GM12891 (cell line): ENCODE measurements at places on chromosomes 12 and 14.

GRCh38 chr14:71730471-71730870 is 201.8 kb upstream of the RGS6 start:
- DNase-seq = no peak

GRCh38 chr12:31929027-31929526 is 30.1 kb upstream of the RESF1 start:
- DNase-seq = no peak

DNA sequence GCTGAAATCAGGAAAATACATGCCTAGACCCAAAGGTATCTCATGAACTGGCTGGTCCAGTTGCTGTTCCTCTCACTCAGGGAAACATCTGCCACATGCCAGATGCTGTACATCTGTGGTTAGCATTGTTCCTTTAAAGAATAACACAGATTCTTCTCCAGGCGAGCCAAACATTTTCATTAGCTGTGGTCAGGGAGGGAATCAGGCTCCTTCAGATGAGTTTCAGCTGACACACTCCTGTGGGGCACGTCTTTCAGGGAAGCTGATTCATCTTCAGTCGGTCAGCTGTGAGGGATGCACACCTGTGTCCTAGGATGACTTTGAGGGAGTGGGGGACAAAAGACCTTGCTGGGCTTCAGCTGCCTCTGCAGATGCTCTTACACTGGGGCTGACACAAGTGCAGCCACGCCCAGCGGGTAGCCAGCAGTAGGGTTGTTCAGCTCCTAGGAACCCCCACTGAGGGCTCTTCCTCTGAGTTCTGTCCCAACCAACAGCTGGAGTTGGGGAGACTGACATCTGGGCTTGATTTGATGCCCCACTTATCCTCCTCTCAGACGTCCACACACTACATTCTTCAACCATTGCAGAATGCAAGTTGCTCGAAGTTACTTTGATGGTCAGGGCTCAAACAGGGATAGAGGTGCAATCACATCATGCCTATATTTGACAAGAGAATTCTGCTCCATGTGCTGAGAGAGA is 155.0 kb downstream of the NUAK1 start:
- no peak for DNase-seq

DNA sequence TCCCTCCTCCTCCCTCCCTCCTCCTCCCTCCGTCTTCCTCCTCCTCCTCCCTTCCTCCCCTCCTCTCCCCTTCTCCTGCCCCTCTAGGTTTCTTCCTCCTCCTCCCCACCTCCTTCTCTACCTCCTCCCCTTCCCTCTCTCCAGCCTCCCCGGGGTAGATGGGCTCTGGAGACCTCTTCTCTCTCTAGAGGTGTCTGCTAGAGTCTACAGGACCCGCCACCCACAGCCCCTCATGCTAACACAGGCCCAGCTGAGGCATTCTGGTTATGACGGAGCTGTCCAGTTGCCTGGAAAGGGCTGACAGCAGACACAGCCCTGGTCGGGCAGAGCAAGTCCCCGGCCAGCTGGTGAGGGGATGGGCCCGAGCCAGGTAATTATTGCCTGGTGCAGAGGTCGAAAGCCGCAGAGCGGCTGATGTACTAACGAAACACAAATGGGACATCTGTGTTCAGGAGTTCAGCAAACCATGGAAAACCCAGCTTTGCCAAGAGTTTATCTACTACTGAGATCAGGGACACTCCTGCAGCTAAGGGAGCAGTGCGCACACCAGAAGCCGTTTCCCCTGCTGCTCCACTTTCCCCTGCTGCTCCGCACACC is 96.2 kb downstream of the PAPOLA start:
- no peak for DNase-seq

DNA sequence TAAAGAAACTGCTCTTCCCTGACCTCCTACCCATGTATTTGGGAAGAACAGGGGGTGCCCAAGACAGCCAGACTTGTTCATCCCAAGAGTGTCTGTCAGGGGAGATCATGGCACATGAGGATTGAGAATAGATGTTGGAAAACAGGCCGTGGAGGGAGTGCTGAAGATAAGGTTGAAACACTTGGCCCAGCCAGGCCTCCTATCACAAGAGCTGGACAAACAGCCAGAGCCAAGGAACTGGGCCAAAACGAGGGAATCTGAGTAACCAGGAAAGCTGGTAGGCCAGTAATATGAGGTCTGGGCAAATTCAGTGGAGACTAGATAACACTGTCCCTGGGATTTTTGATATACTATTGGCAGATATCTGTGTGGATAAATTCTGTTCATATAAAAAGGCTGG is 161.7 kb downstream of the TMX1 start:
- DNase-seq = no peak

DNA sequence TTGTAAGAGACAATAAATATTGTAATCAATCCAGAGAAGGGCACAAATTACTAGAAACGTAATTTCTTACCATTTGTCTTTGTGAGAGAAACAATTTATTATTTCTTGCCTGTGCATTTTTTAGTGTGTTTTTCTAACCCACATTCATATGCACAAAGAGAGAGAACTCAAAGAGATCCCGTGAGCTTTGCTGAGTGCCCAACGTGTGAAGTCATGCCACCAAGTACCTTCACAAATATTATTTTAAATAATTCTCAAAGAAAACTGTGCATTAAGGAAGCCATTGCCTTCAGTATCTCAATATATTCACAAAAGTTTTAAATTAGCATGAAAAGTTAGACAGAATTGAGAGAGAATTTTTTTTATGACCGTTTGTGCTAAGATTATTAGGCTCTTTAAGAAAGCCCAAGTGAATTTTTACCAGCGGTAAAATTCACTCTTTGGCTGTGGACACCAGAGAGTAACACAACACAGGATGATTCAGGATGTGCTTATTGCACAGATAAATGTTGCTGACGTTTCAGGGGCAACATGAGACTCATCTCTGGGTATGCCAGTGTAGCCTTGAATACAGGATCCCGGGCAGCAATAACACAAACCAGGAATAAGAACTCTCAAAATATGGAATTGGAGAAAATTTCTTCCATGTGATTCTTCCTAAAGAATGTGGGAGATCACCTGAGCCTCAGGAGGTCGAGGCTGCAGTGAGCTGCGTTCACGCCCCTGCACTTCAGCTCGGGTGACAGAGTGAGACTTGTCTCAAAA is 2.9 kb downstream of the ARHGDIB start:
- no peak for DNase-seq

GRCh38 chr14:36295642-36296627 is 24.5 kb downstream of the MBIP start:
- DNase-seq = no peak

DNA sequence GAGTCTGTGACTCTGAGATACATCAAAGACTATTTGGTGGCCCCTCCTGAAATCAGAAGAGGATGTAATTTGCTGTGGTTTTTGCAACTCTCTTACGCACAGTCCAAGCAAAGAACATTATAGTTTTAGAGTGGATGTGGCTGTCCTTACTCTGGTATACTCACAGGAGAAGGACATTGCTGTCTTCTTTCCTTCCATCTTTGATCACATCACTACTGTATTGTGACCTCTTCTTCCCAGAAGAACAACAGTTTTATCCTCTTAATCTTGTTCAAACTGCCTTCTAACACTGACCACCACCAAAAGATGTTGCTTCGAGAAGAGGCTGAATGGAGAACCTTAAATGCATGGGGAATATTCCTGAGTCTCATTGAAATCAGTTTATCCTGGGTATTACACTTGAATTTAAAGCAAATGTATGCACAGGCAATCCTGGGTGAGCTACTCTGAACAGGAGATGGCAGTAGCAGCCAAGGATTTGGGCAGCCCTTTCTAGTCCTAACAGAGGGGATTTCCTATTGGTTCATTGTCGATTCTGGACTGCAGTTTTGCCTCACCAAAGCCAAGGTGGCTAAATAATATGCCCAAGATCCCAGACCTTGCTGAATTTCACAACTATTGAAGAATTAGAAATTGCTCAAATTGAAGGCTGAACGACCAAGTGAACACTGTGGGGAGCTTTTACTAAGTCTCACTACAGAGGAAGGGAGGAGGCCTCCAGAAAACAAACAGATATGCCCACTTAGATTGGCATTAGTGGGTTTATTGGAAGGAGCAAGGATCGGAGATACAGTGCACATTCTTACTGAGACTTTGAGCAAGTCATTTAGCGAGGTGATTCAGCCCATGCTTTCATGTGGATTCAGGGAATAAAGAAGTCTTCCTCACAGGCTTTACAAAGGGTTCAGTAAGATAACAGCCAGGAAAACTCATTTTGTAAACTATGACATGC is 282.8 kb downstream of the PAWR start:
- DNase-seq = no peak

- no peak for DNase-seq
These were observed 20.9 kb downstream of the PDE6H start for GRCh38 chr12:14993537-14994266.

DNA sequence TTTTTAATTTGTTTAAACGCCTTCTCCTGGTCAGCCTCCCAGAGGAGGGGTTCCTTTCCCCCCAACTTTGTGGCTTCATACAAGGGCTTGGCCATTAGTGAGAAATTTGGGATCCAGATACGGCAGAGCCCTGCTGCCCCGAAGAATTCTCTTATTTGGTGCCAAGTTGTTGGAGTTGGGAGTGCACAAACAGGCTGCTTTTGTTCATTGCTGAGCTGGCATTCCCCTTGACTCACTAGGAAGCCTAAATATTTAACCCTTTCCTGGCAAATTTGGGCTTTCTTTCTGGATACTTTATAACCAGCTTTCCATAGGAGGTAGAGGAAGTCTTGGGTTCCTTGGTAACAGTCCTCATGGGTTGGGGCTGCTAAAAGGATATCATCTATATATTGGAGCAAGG is 10.3 kb upstream of the ADAM21 start:
- no peak for DNase-seq

DNA sequence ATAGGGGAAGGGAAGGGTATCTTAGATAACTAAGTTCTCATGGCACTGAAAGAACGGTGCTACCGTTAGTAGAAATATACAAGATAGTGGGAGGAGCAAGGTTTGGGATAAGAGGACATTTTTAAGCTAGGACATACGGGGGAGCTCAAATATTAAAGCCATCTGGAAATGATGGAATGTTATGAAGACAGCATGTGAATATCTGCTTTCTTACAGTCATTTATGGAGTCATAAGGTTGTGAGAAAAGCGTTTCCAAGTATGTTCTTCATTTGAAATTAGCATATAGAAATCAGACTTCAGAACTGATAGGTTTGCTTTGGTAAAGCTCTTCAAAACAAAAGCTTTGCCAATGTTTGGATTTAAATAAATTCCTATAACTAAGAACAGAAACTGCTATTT is 62.3 kb downstream of the OTOGL start:
- no peak for DNase-seq

DNA sequence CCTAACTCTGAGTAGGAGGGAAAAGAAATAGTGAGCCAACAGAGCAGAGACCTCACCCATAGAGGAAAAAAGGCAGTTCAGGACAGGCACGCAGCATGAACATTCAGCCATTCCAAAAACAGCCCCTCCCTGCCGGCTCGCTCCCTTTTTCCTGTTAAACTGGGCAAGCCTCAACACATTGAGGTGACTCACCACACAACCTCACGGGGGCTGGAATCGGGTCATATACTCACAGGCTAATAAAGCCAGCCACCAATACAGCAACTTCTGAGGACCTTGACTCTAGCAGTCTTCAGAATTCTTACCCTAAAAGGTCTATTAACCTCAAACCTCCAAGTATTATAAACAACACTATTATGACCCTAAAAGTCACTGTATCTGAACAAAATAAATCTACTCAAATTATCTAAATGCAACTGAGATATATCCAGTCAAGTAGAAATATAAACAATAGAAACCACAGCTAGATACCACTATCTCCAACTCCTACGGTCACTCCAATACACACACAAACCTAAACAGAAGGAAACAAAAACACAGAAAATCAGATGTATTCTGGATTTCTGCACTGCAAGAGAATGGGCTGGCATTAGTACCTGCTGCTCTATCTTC is 6.3 kb downstream of the YBX3 start:
- DNase-seq = no peak

DNA sequence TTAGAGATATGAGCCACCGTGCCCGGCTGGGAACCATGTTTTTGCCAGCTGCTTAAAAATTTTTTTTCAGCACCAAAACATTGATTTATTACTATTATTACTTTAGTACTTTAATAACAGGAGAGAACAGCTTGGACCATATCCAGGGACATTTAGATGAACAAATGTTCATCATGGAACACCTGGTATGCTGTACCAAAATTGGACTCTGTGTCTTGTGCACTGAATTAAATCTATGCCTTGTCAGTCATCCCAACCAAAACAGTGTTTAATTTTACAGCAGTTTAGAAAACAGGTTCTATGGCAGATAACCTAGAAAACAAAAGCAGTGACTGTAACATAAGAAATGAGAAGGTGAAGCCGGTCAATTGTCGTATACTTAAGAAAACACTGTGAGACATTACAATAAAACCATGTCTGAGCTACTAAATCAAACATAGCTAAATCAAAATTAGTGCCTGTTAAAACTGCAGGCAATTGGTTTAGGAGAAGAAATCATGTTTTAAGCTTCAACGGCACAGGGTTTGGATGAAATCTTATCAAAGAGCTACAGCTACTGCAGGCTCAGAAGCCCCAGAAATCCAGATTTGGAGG is 58.2 kb upstream of the PYGL start:
- no peak for DNase-seq

DNA sequence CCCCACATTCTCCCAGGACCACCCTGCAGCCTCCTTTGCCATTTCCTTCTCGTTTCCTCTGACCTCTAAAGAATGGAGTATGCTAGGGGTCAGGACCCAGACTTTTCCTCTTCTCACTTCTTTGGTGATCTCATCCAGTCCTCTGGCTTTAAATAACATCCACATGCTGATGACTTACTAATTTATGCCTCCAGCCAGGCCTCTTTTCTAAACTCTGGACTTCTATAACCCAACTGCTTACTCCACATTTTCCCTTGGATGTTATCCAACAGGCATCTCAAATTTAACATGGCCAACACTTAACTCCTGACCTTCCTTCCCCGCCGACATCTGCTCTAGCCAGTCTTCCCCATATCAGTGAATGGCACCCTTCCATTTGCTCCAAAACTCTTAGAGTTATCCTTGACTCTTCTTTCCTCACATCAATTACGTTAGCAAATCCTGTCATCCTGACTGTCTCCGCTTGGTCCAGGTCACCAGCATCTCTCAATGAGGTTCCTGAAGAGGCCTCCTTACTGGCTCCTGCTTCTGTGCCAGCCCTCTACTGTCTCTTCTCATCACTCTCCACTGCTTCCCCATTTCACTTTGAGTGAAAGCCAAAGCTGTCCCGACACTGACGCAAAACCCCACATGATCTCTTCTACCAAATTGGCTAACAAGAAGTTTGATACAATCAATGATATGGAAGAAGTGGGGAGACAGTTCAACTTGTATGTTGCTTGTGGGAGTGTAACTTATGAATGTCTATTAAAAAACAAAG is 42.7 kb downstream of the TMBIM6 start:
- DNase-seq = no peak

GRCh38 chr14:58055497-58056010 is 96.5 kb downstream of the ARMH4 start:
- no peak for DNase-seq

DNA sequence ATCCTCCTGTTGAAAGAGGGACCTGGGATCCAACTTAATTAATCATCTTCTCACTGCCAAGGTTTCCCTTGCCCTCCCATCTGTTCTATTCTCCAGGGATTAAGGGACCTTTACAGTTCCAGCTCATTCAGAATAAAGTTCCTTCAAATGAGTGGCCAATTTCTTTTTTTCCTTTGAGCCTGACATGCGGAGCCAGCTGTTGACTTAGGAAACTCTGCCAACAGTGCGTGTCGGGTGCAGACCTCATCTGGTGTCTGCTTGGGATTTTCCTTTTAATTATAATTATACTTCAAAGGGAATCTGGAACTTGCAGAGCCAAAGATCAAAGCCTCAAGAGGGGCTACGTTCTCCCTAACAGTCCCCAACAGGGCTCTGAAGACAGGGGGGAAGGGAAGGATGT is 64.8 kb downstream of the CCDC60 start:
- no peak for DNase-seq
